ENCODE measurements at places on chromosomes 6 and 20.

- no peak for DNase-seq
These were observed 65.9 kb upstream of the SLC22A23 start for GRCh38 chr6:3522561-3523260.

DNA sequence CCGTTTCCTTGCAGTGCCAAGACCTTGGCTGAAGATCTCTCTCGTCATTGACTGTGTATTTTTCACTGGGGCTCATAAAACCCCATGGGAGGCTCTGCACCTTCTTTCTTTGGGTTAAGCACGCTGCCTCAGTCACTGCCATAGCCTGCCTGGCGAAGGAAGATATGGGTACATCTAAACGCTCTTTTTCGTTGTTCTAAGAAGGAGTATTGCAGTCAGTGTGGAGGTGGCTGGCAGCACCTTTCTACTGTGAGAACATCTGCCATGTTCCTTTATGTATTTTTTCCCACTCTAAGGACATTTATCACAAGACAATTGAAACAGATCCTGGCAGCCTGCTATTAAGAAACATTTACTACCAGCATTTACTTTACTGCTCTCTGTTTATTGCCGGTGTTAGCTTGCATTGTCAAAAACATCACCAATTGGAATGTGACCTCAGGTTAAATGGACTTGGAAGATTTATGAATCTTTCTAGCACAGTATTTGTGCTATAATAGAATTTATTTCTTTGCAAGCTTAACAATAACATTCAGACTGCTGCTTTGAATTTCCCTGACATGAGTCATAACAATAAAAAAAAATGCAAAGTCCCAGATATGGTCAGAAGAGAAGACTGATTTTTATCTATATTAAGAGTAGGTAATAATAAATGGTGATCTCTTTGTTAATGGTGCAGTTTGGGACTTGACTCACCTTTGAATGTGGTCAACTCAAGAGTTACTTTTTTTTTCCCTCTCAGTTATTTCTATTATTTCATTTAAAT lies 62.2 kb upstream of the CLDN20 start:
- no peak for DNase-seq

GRCh38 chr6:32689531-32690501 lies 23.4 kb upstream of the HLA-DQB1 start:
- DNase-seq, result no peak

DNA sequence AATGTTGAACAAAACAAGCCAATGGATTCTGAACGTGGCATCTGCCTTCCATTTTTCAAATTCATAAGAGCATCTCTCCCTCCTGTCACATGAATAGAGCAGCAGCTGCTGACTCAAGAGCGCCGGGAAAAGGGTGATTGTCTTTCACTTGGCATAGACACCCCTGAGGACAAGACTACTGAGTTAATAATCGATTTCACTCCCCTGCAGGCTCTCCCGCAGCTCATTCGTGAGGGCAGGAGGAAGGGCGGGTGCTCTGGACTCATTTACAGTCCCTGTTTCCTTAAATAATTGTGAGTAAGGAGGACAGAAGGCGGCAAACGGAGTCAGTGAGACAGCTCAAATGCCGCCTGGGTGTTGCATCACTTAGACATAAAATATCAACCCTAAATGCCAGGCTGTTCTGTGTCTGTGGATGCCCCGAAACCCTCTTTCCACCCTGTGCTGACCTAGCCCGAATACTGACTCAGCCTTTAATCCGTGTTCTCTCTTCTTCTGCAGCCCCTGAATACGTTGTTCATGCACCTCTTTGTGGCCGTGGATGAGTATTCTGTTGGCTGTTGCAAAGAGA lies 21.6 kb downstream of the CFAP61 start:
- no peak for DNase-seq
